ENCODE measurements at places on chromosomes 6 and 20.

DNA sequence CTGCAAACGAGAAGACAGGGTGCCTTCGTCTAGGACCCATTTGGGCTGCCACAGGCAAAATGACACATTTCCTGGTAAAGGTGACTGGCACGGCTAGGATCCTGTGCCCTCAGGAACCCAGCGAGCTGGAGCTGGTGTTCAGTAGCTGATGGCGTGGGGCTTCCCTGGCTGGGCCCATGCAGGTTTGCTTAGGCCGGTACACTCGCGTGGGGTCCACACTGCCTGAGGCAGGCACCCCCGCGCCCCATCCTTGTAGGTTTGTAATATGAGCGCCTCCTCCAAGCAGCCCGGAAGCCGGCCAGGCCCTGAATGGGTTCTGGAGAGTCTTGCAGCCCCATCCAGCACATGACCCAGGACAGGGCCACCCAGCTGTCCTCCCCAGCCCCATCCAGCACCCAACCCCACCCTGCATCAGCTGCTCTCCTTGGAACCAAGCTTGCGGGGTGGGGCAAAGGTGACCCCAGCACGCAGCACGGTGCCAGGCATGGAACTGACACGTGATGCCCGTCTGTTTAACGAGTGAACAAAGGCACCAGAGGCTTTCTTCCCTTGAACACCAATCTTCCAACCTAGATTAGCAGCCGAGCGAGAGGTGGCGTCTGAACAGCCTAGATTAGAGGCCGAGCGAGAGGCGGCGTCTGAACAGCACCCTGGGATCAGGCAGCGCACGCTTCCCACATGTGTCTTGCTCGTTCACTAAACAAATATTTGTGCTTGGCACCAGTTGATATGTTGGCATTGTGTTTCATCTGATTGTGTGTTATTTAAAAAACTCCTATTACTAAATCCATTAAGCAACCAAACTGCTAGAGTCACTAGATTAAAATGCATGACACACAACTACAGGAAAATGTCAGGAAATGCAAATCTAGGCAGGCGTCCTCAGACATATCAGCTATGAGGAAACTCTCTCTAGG is 112.1 kb downstream of the DLL1 start:
- DNase-seq: peak; percentile 89

DNA sequence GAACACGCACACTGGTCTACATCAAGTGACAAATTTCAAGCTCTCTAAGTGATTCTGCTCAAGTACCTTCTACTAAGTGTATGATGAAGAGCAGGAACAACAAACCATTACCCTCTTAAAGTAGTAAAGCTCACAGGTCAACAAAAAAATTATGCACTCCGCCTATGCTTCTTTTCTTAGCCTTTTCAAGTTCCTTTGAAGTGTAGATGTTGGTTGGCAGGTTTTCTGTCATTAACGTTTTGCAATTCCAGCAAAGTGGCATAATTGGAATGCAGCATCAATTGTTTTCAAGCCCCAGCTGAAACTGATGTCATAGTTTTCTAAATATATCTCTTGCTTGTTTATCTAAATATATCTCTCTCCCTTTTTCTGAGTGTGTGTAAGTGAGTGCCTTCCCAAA is 396.9 kb upstream of the EYS start:
- no peak for DNase-seq

DNA sequence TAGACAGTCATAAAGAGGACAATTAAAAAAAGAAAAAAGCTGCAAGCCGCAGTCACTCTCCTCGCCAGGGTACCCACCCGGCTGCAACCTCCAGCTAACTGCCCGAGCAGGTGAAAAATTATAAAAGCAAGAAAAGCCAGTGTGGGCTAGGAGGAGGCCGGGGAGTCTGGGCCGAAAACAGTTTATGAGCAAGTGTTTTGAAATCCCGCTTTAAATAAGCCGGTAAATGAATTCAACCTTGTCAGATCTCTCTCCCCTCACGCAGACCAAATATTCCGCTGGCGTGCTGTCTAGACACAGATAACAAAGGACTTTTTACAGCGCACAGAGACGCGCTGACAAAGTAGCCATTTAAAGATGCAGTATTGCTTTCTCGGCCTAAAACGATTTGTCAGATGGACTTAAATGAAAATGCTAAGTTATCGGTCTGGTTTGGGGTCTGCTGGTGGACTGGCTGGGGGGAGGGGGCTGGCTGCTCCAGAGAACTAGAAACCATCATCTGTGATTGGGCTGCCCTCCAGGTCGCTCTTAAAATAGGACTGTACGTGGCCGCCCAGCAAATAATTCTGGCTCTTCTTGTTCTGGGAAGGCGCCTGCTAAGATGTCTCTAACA is 24.6 kb downstream of the PMEPA1 start:
- no peak for DNase-seq

GRCh38 chr6:49649988-49650387 is 13.3 kb upstream of the RHAG start:
- DNase-seq: no peak

- DNase-seq: no peak
These were observed 11.2 kb downstream of the ITCH start for GRCh38 chr20:34374209-34374760.

All from left lobe of liver (tissue), 2 donors.